ENCODE measurements at places on chromosomes 13 and 19.

- no peaks in the 10 kb centered on the region for H3K27me3 ChIP-seq
- no peaks in the 10 kb centered on the region for H3K36me3 ChIP-seq
- no peak overlapping the region for H3K27ac ChIP-seq
- DNase-seq = no peak
These were observed 486.5 kb downstream of the COG6 start for GRCh38 chr13:40141859-40142555.

- H3K36me3 ChIP-seq = no peaks in the 10 kb centered on the region
- peaks cover 60% of the 10 kb centered on the region for H3K4me1 ChIP-seq
- H3K4me3 ChIP-seq = no peak overlapping the region
- no peak for DNase-seq
- peak overlapping the region; percentile 83 for H3K27ac ChIP-seq
- no peaks in the 10 kb centered on the region for H3K27me3 ChIP-seq
These were observed 6.6 kb upstream of the BCL3 start for GRCh38 chr19:44741841-44742329.

GRCh38 chr13:23889615-23890607 is 711 bp upstream of the MIPEP start:
- H3K36me3 ChIP-seq = peaks cover 3% of the 10 kb centered on the region
- H3K27ac ChIP-seq = peak overlapping the region; percentile 98
- no peaks in the 10 kb centered on the region for H3K27me3 ChIP-seq
- peaks cover 20% of the 10 kb centered on the region for H3K4me1 ChIP-seq
- DNase-seq = no peak

- H3K36me3 ChIP-seq = peaks cover 39% of the 10 kb centered on the region
- H3K27me3 ChIP-seq = no peaks in the 10 kb centered on the region
- DNase-seq = no peak
- H3K27ac ChIP-seq = peak overlapping the region; percentile 79
- peak overlapping the region; percentile 51 for H3K4me3 ChIP-seq
These were observed 4.8 kb downstream of the LENG9 start for GRCh38 chr19:54458648-54459281.

- H3K4me1 ChIP-seq = no peaks in the 10 kb centered on the region
- no peak for DNase-seq
- no peaks in the 10 kb centered on the region for H3K36me3 ChIP-seq
These were observed 106.0 kb downstream of the RAP2A start for GRCh38 chr13:97539651-97540610.

- H3K4me3 ChIP-seq = no peak overlapping the region
- no peak overlapping the region for H3K27ac ChIP-seq
- H3K27me3 ChIP-seq = no peaks in the 10 kb centered on the region
- no peak for DNase-seq
- H3K4me1 ChIP-seq = no peaks in the 10 kb centered on the region
- no peaks in the 10 kb centered on the region for H3K36me3 ChIP-seq
These were observed 10.1 kb downstream of the NLRP12 start for GRCh38 chr19:53813996-53814395.

GRCh38 chr13:27728271-27728670 is 64.0 kb upstream of the GSX1 start:
- peaks cover 12% of the 10 kb centered on the region for H3K27me3 ChIP-seq
- no peaks in the 10 kb centered on the region for H3K4me1 ChIP-seq
- no peak overlapping the region for H3K4me3 ChIP-seq
- no peak overlapping the region for H3K27ac ChIP-seq
- H3K36me3 ChIP-seq = no peaks in the 10 kb centered on the region

DNA sequence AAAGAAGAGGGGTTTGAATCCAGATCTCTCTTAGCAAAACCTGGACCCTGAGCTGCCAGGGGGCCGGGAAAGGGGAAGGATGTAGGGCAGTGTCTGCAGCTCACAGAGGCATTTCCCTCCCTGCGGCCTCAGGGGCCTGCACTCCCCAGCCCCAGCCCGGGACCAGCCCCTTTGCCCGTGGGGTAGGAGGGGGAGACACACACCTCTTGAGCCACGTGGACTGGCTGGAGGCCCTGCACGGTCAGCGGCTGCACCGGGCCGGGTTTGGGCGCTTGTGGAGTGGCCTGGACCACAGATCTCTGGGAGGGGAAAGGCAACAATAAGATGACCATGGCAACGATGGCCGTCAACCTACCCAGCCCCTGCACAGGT is 26.9 kb downstream of the RFX1 start:
- H3K27me3 ChIP-seq = no peaks in the 10 kb centered on the region
- H3K27ac ChIP-seq = no peak overlapping the region
- H3K4me3 ChIP-seq = peak overlapping the region; percentile 63
- peaks cover 32% of the 10 kb centered on the region for H3K4me1 ChIP-seq
- H3K36me3 ChIP-seq = peaks cover 45% of the 10 kb centered on the region

GRCh38 chr19:12703046-12703445 is 6.6 kb upstream of the FBXW9 start:
- H3K27me3 ChIP-seq = no peaks in the 10 kb centered on the region
- H3K36me3 ChIP-seq = peaks cover 43% of the 10 kb centered on the region

DNA sequence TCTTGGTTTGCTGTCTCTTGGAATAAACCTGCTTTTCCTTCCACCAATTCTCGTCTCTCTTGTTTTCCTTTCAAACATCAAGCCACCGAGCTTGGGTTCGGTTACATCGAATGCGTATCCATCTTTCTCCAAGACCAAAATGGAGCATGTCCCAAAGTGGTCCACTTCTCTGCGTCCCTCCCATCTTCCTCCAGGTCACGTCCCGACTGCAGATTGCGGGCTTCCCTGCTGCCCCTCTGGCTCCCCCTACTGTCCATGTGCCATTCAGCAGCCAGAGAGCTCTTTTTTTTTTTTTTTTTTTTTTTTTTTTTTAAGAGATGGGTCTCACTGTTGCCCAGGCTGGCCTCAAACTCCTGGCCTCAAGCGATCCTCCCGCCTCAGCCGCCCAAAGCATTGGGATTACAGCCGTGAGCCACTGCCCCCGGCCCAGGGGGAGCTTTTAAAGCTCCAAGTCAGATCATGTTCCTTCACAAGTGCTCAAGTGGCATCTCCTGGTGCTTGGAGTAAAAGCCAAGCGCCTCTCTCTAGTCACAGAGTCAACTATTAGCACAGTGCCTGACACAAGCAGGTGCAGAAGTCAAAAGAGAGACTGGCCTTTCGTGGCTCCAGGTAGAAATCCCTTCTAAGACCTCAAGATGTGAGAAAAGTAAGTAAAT is 10.0 kb downstream of the COL5A3 start:
- peak; percentile 19 for DNase-seq
- no peaks in the 10 kb centered on the region for H3K36me3 ChIP-seq
- H3K4me3 ChIP-seq = no peak overlapping the region
- H3K27ac ChIP-seq = no peak overlapping the region
- peaks cover 74% of the 10 kb centered on the region for H3K27me3 ChIP-seq

GRCh38 chr13:23322353-23323336 is 110.9 kb downstream of the SACS start:
- no peak for DNase-seq
- peaks cover 7% of the 10 kb centered on the region for H3K27me3 ChIP-seq
- H3K4me1 ChIP-seq = peaks cover 5% of the 10 kb centered on the region

GRCh38 chr19:36417752-36418286 is 625 bp downstream of the ZFP82 start:
- no peak for DNase-seq
- peaks cover 15% of the 10 kb centered on the region for H3K36me3 ChIP-seq
- H3K4me1 ChIP-seq = peaks cover 13% of the 10 kb centered on the region
- H3K27me3 ChIP-seq = peaks cover 21% of the 10 kb centered on the region
- peak overlapping the region; percentile 100 for H3K27ac ChIP-seq

- no peak overlapping the region for H3K4me3 ChIP-seq
- no peak for DNase-seq
- no peaks in the 10 kb centered on the region for H3K27me3 ChIP-seq
- no peak overlapping the region for H3K27ac ChIP-seq
- H3K36me3 ChIP-seq = no peaks in the 10 kb centered on the region
These were observed 1747.0 kb downstream of the OLFM4 start for GRCh38 chr13:54775501-54776191.

DNA sequence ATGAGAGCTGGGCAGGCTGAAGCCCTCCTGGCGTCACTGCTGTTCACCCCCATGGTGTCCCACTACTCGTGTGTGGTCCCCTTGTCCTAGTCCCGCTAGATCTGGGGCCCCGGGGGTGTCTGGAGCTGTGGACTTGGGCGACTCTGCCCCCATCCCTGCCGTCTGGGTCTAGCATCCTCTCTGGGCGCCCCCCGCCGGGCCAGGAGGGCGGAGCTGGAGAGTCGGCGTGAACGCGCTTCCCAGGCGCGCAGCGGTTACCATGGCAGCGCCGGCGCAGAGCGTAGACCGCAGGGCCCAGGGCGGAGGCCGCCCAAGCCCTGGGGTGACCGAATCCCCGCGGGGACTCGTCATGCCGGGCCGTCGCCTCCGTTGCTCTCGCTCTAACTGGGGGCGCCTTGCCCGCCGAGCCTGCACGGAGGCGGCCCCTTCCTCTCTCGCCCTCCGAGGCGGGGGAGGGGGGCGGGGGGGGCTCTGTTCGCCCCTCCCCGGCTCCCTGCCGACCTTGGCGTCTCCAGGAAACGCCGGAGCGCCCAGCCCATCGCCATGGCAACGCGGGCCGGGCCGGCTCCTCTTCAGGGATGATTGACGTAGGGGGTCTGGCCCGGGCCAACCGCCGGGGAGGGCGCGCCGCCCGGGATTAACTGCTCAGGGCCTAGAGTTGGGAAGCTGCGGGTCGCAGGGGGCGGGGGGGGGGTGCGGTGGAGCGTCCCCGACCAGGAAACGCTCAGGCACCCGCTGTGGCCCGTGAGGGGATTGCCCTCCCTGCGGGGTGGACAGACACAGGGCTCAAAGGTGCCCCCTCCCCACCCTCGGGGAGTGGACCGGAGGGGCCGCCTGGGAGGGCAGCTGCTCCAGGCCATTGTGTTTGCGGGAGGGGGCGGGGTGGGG is 8.9 kb downstream of the ISYNA1 start:
- DNase-seq = peak; percentile 77
- no peaks in the 10 kb centered on the region for H3K27me3 ChIP-seq
- peaks cover 25% of the 10 kb centered on the region for H3K4me1 ChIP-seq
- no peaks in the 10 kb centered on the region for H3K36me3 ChIP-seq
- peak overlapping the region; percentile 50 for H3K4me3 ChIP-seq
- H3K27ac ChIP-seq = peak overlapping the region; percentile 76

GRCh38 chr19:31840371-31840770 is 491.1 kb upstream of the TSHZ3 start:
- no peak overlapping the region for H3K4me3 ChIP-seq
- no peaks in the 10 kb centered on the region for H3K27me3 ChIP-seq
- DNase-seq = no peak
- H3K4me1 ChIP-seq = no peaks in the 10 kb centered on the region
- no peaks in the 10 kb centered on the region for H3K36me3 ChIP-seq

GRCh38 chr13:44196196-44196751 is 177.3 kb upstream of the SERP2 start:
- H3K27me3 ChIP-seq = peaks cover 6% of the 10 kb centered on the region
- H3K4me3 ChIP-seq = no peak overlapping the region
- no peak overlapping the region for H3K27ac ChIP-seq
- H3K4me1 ChIP-seq = peaks cover 10% of the 10 kb centered on the region
- no peak for DNase-seq

DNA sequence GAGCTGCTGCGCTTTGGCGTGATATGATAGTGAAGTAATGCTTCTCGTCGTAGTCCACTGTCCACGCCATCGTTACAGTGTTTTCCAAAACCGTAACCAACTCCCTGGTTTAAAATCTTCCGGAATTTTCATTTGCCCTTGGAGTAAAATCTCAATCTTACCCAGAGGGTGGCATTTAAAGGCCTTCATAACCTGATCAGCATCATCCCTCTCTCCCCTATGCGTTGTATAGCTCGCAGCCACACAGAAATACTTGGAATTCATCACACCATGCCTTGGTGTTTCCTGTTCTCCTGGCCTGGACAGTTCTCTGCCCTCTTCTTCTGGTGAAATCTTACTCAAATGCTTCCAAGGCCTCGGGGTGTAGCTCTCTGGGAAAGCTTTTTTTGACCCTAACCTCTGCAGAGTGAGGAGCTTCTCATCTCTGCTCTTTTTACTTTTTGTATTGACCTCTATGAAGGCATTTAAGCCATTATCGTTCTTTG is 839 bp downstream of the MPHOSPH8 start:
- peak overlapping the region; percentile 100 for H3K4me3 ChIP-seq
- DNase-seq = no peak
- H3K27me3 ChIP-seq = no peaks in the 10 kb centered on the region
- H3K36me3 ChIP-seq = peaks cover 13% of the 10 kb centered on the region
- peak overlapping the region; percentile 98 for H3K27ac ChIP-seq

DNA sequence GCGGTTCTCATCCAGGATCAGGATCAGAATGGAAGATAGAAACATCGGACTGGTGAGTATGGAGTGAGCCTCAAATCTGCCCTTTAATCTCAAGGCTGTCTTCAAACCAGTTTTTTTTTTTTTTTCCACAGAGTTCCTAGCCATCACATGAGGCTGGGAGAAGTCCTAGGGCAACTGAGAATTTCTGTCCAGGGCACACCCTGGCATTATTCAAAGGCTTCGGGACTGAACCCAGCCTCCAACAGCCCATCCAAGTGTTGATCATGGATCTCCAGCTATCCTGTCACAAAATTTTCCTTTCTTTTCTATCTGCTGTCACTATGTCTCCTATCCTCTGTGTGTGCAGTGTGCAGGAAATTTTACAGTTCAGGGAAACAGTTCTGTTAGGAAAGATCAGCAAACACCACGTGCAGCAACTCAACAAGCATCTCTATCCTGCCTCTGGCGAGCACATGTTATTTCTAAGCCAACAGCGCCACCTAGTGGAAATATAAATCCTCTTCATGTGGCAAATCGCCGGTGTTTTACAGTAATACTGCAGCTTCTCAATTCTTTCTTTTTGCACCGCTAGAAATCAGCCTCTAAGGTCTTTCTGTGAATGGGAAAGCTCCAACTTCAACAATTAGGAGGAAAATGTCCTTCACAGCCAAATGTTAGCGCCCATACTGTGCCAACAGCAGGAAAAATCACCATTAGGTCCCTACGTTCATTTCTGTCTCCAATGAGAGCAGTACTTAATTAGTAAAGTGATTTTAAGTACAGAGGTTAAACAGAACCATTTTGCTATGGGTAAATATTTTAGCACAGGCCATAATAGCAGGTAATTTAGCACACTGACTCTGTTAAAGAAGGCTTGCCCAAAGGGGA is 21.4 kb upstream of the ZNF181 start:
- peaks cover 64% of the 10 kb centered on the region for H3K27me3 ChIP-seq
- peak; percentile 46 for DNase-seq
- no peak overlapping the region for H3K4me3 ChIP-seq
- H3K27ac ChIP-seq = no peak overlapping the region
- H3K36me3 ChIP-seq = peaks cover 6% of the 10 kb centered on the region

- H3K36me3 ChIP-seq = peaks cover 59% of the 10 kb centered on the region
- peaks cover 87% of the 10 kb centered on the region for H3K4me1 ChIP-seq
- no peak for DNase-seq
- H3K27me3 ChIP-seq = no peaks in the 10 kb centered on the region
- H3K27ac ChIP-seq = peak overlapping the region; percentile 77
These were observed 56.8 kb upstream of the GPR183 start for GRCh38 chr13:99363949-99364348.
